Nucleus accumbens (tissue), 56 donors: ENCODE measurements at places on chromosomes 16 and 17.
A peak's percentile ranks its signal among the peaks of the same experiment; 100 is the strongest.

DNA sequence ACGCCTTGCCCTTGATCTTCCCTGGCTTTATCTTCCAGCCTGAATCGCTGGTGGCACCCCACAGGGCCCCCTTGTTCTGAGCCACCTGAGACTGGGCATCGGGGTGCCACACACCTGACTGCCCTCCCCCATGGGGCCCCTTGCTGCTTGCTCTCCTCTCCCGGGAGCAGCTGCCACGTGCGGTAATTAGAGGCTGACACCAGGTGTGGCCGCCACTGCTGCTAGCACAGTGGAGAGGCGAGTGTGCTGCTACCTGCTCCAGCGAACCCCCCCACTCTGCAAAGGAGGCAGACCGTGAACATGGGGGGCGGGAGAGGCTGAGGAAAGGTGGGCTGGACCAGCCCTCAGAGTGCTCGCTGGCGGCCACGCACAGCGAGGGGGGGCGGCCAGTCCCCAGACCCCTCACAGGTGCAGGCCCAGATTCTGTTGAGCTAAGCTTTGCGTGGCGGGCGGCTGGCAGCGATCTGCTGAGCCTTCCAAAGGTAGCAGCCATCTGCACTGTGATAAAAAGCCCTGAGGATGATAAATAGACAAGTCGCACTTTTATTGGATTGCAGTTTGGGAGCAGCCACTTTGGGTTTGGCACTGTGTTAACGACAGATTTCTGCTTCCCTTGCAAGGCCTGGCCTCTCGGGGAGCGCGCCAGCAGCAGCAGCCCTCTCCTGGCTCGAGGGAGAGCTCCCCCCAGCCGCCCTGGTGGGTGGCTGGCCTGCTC, 167.9 kb upstream of the GSE1 start:
- no peak for DNase-seq

- no peak for DNase-seq
Observed at GRCh38 chr16:83899272-83899897, 470 bp downstream of the MLYCD start.

GRCh38 chr17:32970281-32970680, 21.4 kb upstream of the SPACA3 start:
- no peak for DNase-seq

GRCh38 chr17:66724581-66725341, 110.2 kb upstream of the CACNG5 start:
- no peak for DNase-seq

GRCh38 chr17:31580706-31581490, 189.4 kb downstream of the RAB11FIP4 start:
- DNase-seq, result peak; percentile 30

- no peak for DNase-seq
Observed at GRCh38 chr17:49738456-49739163, 25.3 kb downstream of the FAM117A start.

DNA sequence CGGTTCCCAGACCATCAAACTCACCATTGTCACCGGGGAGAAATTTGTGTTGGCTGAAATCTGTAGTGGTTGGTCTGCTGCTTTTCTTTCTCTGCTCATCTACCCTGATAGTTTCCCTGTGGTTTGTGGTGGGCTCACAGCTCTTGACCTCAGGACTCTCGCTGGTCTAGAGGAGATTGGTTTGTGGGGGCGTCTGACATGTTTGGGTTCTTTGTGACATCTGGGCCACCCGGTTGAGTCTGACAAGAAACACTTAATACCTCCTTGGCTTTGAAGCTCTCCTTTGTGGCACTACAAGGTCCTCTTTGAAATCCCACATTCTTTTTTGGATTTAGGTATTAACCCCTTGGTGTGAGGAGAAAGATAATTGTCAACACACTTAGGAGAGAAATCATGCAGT, 662.0 kb downstream of the WWOX start:
- no peak for DNase-seq

DNA sequence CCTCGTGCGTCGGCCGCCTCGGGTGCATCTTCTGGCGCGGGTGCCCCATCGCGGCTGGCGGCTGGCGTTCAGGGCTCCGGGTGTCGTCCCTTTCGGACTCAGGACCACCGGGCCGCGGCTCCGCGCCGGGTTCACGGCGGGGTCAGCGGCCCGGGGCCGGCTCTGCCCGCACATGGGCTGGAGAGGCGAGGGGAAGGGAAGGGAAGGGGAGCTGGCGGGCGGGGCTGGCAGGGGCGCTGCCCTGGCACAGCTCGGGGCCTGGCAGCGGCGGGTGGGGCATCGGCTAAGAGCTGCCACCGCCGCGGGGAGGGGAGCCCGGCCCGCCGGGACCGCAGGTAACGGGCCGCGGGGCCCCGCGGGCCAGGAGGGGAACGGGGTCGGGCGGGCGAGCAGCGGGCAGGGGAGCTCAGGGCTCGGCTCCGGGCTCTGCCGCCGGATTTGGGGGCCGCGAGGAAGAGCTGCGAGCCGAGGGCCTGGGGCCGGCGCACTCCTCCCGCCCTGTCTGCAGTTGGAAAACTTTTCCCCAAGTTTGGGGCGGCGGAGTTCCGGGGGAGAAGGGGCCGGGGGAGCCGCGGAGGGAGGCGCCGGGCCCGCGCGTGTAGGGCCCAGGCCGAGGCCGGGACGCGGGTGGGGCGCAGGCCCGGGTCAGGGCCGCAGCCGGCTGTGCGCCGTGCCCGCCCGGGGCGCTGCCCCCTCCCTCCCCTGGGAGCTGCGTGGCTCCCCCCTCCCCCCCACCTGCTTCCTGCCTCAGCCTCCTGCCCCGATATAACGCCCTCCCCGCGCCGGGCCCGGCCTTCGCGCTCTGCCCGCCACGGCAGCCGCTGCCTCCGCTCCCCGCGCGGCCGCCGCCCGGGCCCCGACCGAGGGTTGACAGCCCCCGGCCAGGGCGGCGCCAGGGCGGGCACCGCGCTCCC, 646 bp downstream of the HIC1 start:
- DNase-seq, result no peak

GRCh38 chr16:65525707-65526106, 403.8 kb upstream of the CDH11 start:
- DNase-seq, result no peak

- no peak for DNase-seq
Observed at GRCh38 chr16:58768145-58768544, 34.0 kb upstream of the GOT2 start.

DNA sequence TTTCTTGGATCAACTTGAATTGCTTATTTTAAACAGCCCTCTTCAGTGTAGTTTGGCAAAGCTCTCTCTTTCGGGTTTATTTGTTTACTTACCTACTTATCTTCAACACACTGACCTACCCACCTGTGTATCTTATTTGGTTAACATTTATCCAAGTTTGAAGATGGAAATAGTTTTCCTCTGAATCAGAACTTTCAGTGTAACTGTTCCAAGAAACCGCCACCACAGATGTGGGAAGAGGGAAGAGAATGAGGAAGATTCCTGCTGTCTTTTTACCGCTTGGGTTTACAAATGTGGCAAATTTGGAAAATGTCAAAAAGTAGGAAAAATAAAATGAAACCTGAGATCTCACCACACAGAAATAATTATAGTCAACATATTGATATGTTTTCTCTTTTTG, 115.8 kb downstream of the MSI2 start:
- DNase-seq, result no peak

- peak; percentile 69 for DNase-seq
Observed at GRCh38 chr17:74454197-74455024, 12.0 kb upstream of the CD300A start.

DNA sequence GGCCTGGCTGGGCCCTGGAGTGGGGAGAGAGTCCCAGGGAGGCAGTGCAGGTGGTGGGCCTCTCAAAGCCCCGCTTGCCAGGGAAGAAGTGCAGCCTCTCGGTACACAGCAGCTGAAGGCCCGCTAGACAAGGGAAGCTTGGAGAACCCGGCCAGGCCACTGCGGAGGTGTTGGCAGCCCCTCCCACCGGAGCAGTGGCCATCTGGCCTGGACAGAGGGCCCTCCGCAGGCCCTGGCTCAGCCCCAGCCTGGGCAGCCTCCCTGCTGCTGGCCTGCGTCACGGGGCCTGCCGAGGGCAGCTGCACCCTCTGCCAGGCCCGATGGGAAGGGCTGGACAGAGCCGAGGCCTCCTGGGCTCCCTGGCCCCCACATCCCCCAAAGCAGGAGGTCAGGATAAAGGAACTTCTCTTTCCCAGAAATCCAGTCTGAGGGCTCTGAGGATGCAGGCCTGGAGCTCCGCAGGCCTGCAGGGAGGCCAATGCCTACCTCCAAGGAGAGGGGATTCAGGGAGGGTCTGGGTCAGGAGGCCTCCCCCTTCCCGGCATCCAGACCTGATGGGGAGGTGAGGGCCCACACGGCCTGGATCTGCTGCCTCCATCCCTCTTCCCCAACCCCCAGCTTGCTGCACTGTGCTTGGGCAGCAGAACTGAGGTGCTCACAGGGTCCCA, 4.3 kb downstream of the SPPL2C start:
- peak; percentile 74 for DNase-seq

GRCh38 chr16:21038197-21038596, 112.4 kb downstream of the DNAH3 start:
- no peak for DNase-seq

DNA sequence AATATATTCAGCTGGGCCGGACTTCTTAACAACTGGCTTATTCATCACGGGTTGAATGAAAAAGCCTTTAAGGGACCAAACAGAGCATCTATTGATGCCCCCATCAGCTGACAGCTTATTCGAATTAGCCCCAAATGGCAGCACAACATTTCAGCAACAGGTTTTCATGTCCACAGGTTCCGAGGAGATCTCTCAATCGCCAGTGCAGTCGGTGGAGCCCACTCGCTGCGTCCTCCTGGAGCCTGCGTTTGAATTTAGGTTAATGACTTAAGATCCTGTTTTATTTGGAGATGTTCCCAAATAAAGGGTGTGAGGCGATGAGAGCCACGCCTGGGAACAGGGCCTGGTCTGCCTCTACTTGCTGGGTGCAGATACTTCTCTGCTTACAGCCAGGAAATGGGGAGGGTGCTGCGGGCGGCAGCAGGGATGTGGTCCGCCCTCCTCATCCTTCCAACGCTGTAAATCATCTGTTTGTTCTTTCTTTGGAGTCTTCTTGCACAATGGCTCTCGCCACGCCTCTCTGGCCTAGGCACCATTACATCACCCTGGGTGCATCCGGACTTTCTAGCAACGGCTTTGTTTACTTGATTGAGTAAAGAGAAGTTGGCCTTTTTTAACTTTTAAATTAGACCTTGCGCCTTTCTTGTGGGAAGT, 22.6 kb downstream of the NDE1 start:
- DNase-seq, result peak; percentile 75

GRCh38 chr17:60345233-60345632, 46.7 kb downstream of the USP32 start:
- no peak for DNase-seq

GRCh38 chr16:5790512-5790911, 692.9 kb upstream of the EEF2KMT start:
- DNase-seq, result no peak

- no peak for DNase-seq
Observed at GRCh38 chr17:81870981-81871386, at the start of gene ARHGDIA. Gene ARHGDIA (minus strand): TSS chr17:81871337. CDS start chr17:81869930, 1,407 bp downstream.

DNA sequence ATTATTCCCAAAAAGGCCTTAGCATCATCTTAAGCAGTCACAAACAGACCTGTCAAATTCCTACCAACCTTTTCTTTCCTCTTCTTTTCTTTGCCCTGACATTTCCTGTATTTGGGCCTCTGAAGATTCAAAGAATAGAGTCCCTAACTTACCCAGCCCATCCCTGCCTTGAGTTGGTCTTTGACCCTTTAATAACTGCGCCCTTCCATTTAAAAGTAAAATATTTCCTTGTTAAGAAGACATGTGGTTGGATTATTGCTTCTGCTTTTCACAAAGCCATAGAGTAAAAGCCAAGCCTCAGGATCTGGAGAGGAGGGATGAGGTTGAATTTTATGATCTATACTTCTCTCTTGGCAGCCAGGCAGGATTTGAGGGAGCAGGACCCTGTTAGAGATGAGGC, 13.2 kb upstream of the CCL23 start:
- no peak for DNase-seq

- DNase-seq, result no peak
Observed at GRCh38 chr16:1070084-1070863, 2.3 kb upstream of the SSTR5 start.

DNA sequence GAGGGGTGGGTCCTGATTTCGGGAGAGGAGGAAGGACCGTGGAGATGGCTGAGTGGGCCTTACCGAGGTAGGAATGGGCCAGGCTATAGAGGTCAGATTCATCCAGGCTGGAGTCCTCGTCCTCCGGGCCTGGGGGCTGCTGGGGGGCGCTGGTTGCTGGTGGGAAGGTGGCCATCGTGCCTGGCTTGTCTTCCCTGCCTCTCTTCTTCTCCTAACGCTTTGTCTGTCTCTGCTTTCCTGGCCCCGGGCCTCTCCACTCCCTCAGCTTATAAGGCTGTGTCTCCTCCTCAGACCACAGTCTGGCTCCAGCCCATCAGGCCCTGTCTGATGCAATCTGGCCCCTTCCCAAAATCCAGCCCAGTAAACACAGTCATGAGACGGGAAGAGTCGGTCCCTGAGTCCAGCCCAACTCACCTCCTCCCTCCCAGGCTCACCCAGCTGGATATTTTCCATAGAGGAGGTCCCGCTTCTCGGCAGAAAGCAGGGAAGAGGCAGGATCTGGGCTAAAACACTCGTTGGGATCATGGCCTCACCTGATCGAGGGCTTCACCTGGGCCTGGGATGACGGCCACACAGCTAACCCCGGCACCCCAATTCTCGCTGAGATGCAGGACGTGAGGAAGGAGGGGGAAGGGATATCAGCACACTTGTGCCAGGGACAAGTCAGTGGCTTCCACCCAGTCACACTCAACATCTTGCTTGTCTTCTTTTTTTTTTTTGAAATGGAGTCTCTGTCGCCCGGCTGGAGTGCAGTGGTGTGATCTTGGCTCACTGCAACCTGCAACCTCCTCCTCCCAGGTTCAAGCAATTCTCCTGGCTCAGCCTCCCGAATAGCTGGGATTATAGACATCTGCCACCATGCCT, at the start of gene NUPR1:
Gene NUPR1, minus strand, starts transcription at position 242 of the 864 bp plus-strand sequence. Its CDS starts 67 bp downstream, at position 175.
- peak; percentile 3 for DNase-seq
